Stimulated activated CD4-positive, alpha-beta T cell treated with anti-CD3 and anti-CD28 coated beads, TNF-alpha, amount 100 ng/mL, for 1 hour (primary cell): ENCODE measurements at places on chromosomes 4 and X.
A peak's percentile ranks its signal among the peaks of the same experiment; 100 is the strongest.

- DNase-seq: no peak
Observed at GRCh38 chrX:31889088-31889487, 817.2 kb upstream of the FTHL17 start.

DNA sequence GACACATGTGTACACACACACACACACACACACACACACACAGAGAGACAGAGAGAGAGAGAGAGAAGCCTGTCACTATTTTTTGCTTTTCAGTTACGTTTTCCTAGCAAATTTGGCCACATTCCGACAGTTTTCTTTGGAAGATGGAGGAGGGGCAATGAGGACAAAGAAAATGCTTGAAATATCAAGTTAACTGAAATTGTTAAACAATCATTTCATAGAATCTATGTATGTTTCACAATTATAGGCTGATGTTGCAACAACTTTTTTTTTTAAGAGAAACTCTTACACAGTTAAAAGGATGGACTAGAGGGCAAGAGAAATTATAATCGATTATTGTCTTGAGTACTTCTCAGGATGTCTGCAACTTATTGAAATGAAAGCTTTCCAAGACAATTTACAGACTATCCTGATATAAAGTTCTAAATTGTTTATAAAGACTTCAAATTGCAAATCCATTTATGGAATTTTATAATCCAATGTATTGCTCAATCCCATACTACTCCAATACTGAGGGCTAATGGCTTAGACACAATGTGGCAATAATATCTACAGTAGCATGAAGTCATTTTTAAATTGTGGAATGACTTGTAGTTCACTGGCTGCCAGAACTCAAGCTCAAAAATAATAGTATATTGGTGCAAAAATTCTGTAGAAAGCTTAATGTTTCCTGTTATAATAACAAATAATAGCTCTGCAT lies 647.0 kb upstream of the PCDH7 start:
- no peak for DNase-seq

DNA sequence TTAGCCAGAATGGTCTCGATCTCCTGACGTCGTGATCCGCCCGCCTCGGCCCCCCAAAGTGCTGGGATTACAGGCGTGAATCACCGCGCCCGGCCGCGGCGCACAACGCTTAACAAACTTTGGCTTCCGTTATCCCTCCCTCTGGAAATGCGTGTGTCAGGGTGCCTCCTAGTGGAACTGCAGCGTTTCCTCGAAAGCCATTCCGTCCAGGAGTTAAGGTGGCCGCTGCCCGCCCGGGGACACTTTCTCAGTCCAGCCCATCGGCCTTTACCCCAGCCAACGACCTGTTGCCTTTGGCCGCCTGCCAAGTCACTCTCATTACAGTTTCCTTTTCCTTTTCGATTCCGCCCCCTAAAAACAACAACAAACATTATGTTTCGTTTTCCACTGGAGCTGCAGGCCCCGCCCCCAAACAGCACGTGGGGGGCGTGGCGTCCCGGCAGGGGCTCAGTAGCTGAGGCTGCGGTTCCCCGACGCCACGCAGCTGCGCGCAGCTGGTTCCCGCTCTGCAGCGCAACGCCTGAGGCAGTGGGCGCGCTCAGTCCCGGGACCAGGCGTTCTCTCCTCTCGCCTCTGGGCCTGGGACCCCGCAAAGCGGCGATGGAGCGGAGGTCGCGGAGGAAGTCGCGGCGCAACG lies at the start of gene HERC5:
Gene HERC5 (plus strand): TSS at position 450 of the 637 bp plus-strand sequence. CDS start 151 bp downstream, at position 601.
- DNase-seq: peak; percentile 78

- no peak for DNase-seq
Observed at GRCh38 chrX:2374086-2374485, 126.7 kb downstream of the DHRSX start.

DNA sequence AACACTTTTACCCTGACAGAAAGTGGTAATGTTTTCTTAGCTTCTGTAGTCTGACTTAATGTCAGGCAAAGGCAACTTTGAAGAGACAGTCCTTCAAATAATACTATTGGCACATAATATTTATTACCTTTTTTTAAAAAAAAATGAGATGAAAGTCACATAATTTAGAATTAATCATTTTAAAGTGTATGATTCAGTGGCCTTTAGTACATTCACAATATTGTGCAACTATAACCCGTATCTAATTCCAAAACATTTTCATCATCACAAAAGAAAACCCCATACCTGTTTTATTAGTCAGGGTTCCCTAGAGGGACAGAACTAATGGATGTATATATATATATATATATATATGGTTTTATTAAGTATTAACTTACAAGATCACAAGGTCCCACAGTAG lies 94.8 kb upstream of the TEX13A start:
- no peak for DNase-seq

DNA sequence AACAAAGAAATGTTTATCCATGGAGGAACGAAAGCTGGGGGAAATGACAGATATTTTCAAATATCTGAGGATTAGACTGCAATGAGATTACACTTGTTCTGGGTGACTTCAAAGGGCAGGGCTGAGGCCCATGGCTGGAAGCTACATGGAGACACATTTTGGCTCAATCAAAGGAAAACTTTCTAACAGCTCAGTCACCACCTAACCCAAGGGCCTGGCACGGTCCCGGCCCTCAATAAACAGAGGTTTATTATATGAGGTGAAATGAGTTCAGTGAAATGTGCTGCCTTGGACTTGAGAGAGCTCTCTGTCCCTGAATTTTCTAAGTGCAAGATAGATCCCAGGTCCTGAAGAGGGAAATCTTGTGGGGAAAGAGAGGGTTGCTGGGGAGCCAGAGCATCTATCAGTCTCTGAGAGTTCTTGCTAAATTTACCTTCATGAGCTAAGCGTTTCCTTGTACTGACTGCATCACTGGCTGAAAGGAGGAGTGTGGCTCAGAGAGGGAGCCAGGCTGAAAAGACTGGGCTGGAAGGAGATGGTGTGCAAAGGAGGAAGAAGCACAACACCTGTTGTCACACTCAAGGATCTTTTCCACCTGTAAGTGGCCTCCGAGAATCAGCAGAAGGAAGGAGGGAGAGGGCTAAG lies 2.0 kb upstream of the RIPPLY1 start:
- DNase-seq: no peak

DNA sequence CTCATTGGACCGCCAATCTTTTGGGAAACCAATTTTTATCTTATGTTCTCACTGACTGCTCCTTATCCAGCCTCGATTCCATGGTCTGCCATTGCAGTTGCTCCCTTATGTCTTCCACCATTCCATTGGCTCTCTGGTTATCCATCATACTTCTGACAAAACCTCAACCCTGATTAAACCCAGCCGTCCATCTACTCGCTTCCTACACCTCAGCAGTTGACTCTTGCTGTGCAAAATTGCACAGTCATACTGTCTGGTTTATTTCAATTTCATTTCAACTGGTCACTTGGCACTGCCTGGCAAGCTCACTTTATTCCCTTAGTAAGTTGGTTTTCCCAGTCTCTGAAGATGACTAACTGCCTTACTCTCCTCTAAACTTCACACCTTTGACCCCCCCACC lies 26.2 kb downstream of the ARL9 start:
- DNase-seq: no peak

DNA sequence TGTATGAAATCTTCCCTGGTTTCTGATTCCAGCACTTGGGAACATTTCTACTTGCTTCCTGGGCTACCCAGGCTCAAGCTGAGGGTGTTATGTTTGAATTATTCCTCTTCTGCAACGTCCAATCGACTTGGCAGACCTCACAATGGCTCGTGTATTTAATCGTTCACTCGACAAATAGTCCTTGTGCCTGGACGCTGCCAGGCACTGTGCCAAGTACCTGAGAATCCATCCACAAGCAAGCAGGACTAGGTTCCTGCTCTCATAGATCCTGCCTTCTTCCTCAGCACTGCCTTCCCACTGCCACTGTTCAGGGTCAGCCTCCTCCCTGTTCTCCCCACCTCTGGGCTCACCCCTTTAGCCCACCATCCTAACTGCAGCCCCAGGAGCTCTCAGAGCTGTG lies 113.3 kb downstream of the EFNB1 start:
- DNase-seq: no peak

GRCh38 chrX:70720721-70721120 lies 187.8 kb downstream of the TEX11 start:
- DNase-seq: no peak

DNA sequence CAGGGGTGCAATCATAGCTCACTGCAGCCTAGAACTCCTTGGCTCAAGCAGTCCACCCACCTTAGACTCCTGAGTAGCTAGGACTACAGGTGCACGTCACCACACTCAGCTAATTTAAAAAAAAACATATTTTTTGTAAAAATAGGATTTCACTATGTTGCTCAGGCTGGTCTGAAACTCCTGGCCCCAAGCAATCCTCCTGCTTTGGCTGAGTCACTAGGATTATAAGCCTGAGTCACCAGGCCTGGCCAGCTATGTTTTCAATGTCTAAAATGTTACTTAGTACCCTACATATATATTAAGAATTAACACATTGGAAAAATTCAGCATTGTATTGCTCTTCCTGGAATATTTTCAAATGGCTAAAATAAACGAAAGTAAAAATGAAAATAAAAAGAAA lies 37.5 kb downstream of the PNPLA4 start:
- no peak for DNase-seq

DNA sequence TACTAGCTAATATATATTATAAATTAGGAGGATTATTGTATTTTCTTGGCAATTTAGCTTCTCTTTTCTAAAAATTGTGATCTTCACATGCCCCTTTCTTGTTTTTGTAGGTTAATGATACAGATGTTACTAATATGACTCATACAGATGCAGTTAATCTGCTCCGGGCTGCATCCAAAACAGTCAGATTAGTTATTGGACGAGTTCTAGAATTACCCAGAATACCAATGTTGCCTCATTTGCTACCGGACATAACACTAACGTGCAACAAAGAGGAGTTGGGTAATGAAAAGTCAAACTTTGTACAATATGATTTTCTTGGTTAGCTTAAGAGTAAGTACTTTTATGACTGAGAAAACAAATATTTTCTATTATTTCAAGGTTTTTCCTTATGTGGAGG lies 74.1 kb downstream of the SLC10A6 start:
- no peak for DNase-seq

GRCh38 chrX:69388526-69388925 lies 115.6 kb upstream of the NALF2 start:
- no peak for DNase-seq

GRCh38 chr4:118783887-118784286 lies 52.0 kb downstream of the SEC24D start:
- DNase-seq: no peak
